ENCODE measurements at places on chromosomes 2 and 18. TPM values are rescaled to one million over a fixed set of nuclear protein-coding genes. Genes with fewer than 3 reads are reported as not detected.
A peak's percentile ranks its signal among the peaks of the same experiment; 100 is the strongest.

GRCh38 chr2:233764761-233765160, 4.7 kb downstream of the UGT1A1 start:
- no peak overlapping the region for H3K4me3 ChIP-seq
- no peak overlapping the region for H3K27ac ChIP-seq
- no peak for DNase-seq
- no peaks in the 10 kb centered on the region for H3K36me3 ChIP-seq
- H3K4me1 ChIP-seq = no peaks in the 10 kb centered on the region
- H3K27me3 ChIP-seq = no peaks in the 10 kb centered on the region

- no peak for DNase-seq
- no peak overlapping the region for H3K27ac ChIP-seq
- H3K4me1 ChIP-seq = no peaks in the 10 kb centered on the region
- H3K27me3 ChIP-seq = no peaks in the 10 kb centered on the region
- H3K4me3 ChIP-seq = no peak overlapping the region
Measured at GRCh38 chr2:1278861-1279260, 134.4 kb upstream of the TPO start.

GRCh38 chr2:16522031-16522831, 143.4 kb downstream of the CYRIA start:
- no peaks in the 10 kb centered on the region for H3K27me3 ChIP-seq
- H3K27ac ChIP-seq = no peak overlapping the region
- H3K36me3 ChIP-seq = no peaks in the 10 kb centered on the region
- no peak overlapping the region for H3K4me3 ChIP-seq

- H3K27me3 ChIP-seq = no peaks in the 10 kb centered on the region
- H3K4me3 ChIP-seq = no peak overlapping the region
- no peak for DNase-seq
- no peaks in the 10 kb centered on the region for H3K4me1 ChIP-seq
- H3K36me3 ChIP-seq = no peaks in the 10 kb centered on the region
Measured at GRCh38 chr2:84846041-84846663, 34.7 kb downstream of the TRABD2A start.

GRCh38 chr2:118198268-118198667, 110.0 kb downstream of the INSIG2 start:
- H3K4me1 ChIP-seq = no peaks in the 10 kb centered on the region
- no peaks in the 10 kb centered on the region for H3K27me3 ChIP-seq
- no peaks in the 10 kb centered on the region for H3K36me3 ChIP-seq
- no peak overlapping the region for H3K4me3 ChIP-seq

DNA sequence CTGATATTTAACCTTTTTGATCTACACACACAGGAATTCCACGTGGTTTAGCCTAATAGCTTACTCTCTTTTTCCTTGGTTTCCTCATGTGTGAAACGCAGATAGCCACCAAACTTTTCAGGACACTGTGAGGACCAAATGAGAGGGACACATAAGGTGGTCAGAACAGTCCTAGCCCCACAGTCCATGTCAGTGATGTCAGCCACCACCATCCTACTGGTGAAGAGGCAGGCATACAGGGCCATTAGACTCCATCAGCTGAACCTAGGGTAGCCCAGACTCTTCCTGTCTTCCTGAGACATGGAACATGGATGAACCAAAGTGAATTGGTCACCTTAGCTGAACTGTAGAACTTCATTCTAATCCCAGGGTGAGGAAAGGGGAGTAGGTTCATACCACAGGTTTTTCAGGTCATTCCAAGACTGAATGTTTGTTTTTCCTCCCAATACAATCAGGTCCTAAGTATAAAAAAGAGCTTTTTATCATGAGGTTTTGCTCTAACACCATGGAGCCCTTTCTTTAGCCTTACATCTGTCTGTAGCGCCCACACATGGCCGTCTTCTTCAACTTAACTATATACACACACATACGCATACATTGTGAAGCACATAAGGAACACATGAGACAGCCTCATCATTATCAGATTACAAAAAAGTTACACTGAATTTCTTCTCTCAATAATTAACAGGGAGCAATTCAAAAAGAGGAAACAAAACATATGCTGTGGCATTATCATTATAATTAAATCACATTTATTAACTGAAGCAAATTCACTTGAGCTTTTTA, 18.5 kb upstream of the NFE2L2 start:
- DNase-seq = no peak
- peak overlapping the region; percentile 65 for H3K27ac ChIP-seq
- no peaks in the 10 kb centered on the region for H3K36me3 ChIP-seq
- no peaks in the 10 kb centered on the region for H3K27me3 ChIP-seq

DNA sequence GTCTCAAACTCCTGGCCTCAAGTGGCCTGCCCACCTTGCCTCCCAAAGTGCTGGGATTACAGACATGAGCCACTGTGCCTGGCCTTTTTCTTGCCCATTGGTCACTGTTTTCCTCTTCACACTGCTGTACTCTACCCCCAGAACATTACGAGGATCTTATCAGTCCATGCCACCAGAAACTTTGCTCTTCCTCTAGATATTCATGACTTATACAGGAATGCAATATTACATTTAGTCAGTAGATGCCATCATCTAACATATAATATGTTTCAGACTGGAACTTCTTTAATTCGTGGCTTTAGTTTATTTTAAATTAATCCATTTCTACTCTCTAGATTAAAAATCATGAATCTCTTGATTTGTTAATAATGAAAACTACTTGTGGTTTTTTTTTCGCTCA, 135.5 kb downstream of the COMMD1 start:
- H3K27me3 ChIP-seq = no peaks in the 10 kb centered on the region
- no peaks in the 10 kb centered on the region for H3K36me3 ChIP-seq
- no peak overlapping the region for H3K27ac ChIP-seq
- H3K4me1 ChIP-seq = peaks cover 4% of the 10 kb centered on the region
- no peak overlapping the region for H3K4me3 ChIP-seq

- H3K4me3 ChIP-seq = no peak overlapping the region
- H3K36me3 ChIP-seq = peaks cover 21% of the 10 kb centered on the region
- DNase-seq = no peak
- H3K4me1 ChIP-seq = no peaks in the 10 kb centered on the region
- H3K27ac ChIP-seq = no peak overlapping the region
Measured at GRCh38 chr2:165920748-165921147, 32.8 kb downstream of the TTC21B start.

DNA sequence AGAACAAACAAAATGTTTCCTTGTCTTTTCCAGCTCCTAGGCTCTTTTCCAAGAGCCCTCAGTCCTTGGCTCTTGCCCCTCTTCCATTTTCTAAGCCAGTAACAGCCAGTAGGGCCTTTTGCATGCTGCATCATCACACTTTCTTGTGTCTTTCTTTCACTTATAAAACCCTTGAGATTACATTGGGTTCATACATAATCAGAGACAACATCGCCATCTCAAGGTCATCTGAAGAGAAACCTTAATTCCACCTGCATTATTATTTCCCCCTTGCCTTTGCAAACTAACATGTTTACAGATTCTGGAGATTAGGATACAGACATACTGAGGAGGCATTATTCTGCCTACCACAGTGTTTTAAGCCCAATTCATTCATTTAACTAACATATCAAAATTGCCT, 697.3 kb downstream of the TRIB2 start:
- no peaks in the 10 kb centered on the region for H3K27me3 ChIP-seq
- H3K4me3 ChIP-seq = no peak overlapping the region
- H3K36me3 ChIP-seq = no peaks in the 10 kb centered on the region
- H3K4me1 ChIP-seq = no peaks in the 10 kb centered on the region

GRCh38 chr18:6874315-6874714, 144.8 kb downstream of the ARHGAP28 start:
- DNase-seq = no peak
- H3K4me3 ChIP-seq = no peak overlapping the region
- no peak overlapping the region for H3K27ac ChIP-seq
- H3K36me3 ChIP-seq = no peaks in the 10 kb centered on the region
- no peaks in the 10 kb centered on the region for H3K27me3 ChIP-seq
- H3K4me1 ChIP-seq = no peaks in the 10 kb centered on the region

DNA sequence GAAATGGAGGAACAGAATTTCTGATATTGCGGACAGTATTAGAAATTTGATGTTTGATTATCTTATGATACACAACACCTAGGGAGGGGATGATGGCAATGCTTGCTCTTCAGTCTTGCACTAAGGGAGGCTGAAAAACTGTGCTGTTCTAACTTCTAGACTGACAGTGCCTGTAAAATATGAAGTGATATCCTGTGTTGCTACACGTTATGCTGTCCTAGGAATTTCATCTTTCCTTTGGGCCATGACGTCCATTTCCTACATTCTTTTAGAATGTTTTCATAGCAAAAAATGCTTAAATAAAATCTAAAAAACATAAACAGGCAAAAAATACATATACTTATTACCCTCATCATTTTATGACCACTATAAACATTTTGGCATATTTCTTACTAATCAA, 55.3 kb downstream of the OSBPL1A start:
- no peaks in the 10 kb centered on the region for H3K4me1 ChIP-seq
- no peaks in the 10 kb centered on the region for H3K36me3 ChIP-seq
- no peak for DNase-seq
- no peak overlapping the region for H3K27ac ChIP-seq

DNA sequence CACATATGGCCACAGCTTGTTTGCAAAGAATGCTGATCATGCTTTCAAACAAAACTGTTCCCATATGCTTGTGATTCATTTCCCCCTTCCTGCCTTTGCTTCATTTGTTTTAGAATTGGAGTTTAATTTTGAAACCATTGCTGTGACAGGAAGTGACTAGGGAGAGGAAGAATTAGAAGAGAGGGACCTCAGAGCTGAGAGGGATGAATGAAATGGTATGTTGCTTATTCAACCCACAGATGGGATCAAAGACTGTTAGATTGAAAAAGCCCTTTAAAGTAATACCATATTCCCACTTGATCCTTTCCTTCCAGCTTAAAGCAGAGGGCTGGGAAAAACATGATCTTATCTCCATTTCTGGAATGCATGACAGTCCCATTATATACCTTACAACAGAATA, 106.2 kb upstream of the RNF152 start:
- H3K4me1 ChIP-seq = no peaks in the 10 kb centered on the region
- no peaks in the 10 kb centered on the region for H3K27me3 ChIP-seq
- no peak overlapping the region for H3K27ac ChIP-seq
- H3K36me3 ChIP-seq = no peaks in the 10 kb centered on the region

GRCh38 chr18:32372381-32373061, 98.2 kb downstream of the GAREM1 start:
- H3K4me1 ChIP-seq = no peaks in the 10 kb centered on the region
- peak overlapping the region; percentile 63 for H3K27ac ChIP-seq
- no peak for DNase-seq
- H3K4me3 ChIP-seq = no peak overlapping the region
- H3K36me3 ChIP-seq = no peaks in the 10 kb centered on the region

DNA sequence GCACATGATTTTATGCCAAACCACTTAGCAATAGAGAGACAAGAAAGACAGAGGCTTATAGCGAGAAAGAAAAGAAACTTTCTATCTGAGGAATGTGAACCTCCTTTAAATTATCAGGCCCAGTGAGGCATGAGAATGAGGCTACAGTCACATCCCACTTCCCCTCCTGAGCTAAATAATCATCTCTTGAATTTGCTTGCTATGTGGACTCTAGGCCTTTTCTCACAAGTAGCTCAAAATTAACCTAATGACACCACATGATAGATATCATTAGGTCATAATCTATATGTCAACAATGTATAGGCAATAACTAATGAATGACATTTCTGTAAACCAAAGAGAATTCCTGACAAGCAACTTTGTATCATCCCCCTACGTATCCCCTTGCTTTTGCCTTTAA, 301.5 kb upstream of the MGAT5 start:
- no peak for DNase-seq
- no peaks in the 10 kb centered on the region for H3K27me3 ChIP-seq
- H3K4me3 ChIP-seq = no peak overlapping the region
- H3K4me1 ChIP-seq = no peaks in the 10 kb centered on the region
- no peaks in the 10 kb centered on the region for H3K36me3 ChIP-seq

- H3K36me3 ChIP-seq = no peaks in the 10 kb centered on the region
- H3K27me3 ChIP-seq = no peaks in the 10 kb centered on the region
- DNase-seq = no peak
- H3K27ac ChIP-seq = no peak within 1 kb of the TSS
- peaks cover 8% of the 10 kb centered on the region for H3K4me1 ChIP-seq
Measured at GRCh38 chr2:232539298-232540231, at the start of gene CHRNG. TSS of gene CHRNG (plus strand) at chr2:232539692. CDS start at chr2:232539748, 56 bp downstream.

DNA sequence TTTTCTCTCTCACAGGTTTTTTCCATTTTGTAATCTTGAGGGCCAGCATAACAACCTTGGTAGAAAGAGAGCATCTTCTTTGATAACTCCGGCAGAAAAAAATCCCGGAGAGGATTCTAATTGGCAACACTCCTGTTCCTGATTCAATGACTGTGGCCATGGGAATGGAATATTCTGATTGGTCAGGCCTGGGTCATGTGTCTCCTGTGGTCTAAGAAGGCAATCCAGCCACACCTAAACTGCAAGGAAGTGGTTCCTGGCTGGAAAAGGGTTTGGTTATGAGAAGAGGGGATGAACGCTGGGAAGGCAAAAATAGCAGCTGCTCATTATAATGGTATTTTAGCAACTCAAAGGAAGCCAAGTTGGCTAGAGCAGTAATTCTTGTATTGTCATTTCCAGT, 24.8 kb upstream of the ZNF638 start:
- no peak overlapping the region for H3K27ac ChIP-seq
- H3K4me1 ChIP-seq = peaks cover 6% of the 10 kb centered on the region

DNA sequence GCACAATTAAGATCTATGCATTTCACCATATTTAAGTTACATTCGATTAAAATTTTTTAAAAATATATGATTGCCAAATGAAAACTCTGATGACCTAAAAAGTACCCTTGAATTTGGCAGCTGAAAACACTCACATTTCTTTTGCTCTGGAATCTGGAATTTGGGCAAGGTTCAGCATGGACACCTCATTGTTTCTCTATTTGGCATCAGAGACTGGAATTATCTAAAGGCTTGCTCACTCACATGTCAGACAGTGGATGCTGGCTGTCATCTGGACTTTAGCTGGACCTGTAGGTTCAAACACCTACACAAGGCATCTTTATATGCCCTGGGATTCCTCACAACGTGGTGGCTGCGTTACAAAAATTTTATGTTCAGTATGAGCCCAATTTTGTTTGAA, 16.1 kb downstream of the MBOAT2 start:
- DNase-seq = no peak
- H3K27ac ChIP-seq = no peak overlapping the region
- H3K36me3 ChIP-seq = no peaks in the 10 kb centered on the region
- H3K4me3 ChIP-seq = no peak overlapping the region

GRCh38 chr2:172970660-172971059, 105.0 kb upstream of the MAP3K20 start:
- peaks cover 29% of the 10 kb centered on the region for H3K4me1 ChIP-seq
- DNase-seq = no peak
- no peak overlapping the region for H3K4me3 ChIP-seq
- H3K27me3 ChIP-seq = no peaks in the 10 kb centered on the region
- no peak overlapping the region for H3K27ac ChIP-seq
- no peaks in the 10 kb centered on the region for H3K36me3 ChIP-seq

Gene HOXD3
- not detected for total RNA-seq

Gene ACSL3
- 29.0 TPM for total RNA-seq

Gene RNF152
- 11.3 TPM for total RNA-seq

Gene SDC1
- not detected for total RNA-seq

Gene ANKRD53
- total RNA-seq = 1.7 TPM

Gene RSAD2
- total RNA-seq = 1.5 TPM

Gene LIPG
- total RNA-seq = 0.93 TPM

Gene MAP2
- 6.5 TPM for total RNA-seq

Gene PRR30
- total RNA-seq = not detected

Gene MDH1B
- total RNA-seq = 0.33 TPM

Gene HES6
- total RNA-seq = 4.8 TPM
